IMR-90 (cell line): ENCODE measurements at places on chromosomes 12 and 14.

DNA sequence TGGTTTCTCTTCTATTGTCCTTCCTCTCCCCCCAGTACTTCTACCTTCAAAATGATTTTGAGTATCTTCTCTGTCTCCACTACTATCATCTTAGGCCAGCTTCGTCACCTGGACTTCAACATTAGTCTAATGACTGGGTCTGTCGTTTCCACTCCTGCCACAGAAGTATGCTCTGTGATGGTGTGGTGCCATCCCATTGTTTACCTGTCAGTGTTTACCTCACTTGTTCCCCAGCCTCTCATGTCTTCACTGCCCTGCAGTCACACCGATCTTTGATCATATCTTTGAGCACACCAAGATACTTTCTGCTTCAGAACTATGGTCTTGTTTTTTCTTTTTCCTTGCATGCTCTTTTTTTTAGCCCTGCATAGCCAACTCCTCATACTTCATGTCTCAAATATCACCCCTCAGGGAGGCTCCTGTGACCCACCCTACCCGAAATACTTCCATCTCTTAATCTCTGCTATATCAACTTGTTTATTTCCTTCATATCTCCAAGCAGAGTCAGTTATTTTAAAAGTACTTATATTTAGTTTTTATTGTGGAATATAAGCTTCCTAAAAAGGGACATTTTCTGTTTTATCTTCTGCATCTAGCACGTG is 60.4 kb downstream of the ANO6 start:
- DNase-seq: no peak

GRCh38 chr14:77902811-77903210 is 102.9 kb downstream of the ADCK1 start:
- DNase-seq: no peak

DNA sequence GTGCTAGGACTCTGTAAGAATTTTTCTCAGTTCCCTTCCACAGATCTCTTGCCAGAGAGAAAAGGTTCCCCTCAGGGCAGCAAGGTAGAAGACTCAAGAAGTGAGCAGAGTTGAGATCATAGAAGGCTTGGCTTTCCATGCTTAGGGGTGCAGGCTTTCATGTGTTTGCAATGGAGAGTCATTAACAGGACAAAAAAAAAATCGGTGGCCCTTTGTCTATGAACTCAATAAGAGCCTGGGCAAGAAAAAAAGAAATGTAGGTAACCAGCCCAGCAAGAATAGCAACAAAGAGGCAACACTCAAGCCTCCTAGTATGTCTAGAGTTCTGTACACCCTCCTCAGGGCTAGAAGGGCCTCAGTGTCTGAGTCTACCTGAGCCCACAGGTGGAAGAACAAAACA is 23.4 kb upstream of the LRP6 start:
- DNase-seq: no peak

DNA sequence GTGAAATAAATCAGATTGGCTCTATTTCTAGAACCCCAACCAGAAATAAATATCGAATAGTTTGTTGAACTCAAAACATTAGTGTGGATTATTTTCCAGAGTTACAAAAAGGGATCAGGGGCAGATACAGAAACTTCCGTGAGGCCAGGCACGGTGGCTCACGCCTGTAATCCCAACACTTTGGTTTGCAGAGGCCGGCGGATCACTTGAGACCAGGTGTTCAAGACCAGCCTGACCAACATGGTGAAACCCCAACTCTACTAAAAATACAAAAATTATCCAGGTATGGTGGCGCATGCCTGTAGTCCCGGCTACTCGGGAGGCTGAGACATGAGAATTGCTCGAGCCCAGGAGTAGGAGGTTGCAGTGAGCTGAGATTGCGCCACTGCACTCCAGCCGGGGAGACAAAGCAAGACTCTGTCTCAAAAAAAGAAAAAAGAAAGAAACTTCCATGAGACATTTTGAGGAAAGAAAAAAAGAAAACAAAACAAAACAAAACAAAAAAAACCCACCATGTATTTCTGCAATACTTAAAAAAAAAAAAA is 2.1 kb downstream of the FBXO21 start:
- no peak for DNase-seq

GRCh38 chr12:130249376-130249775 is 87.1 kb downstream of the FZD10 start:
- no peak for DNase-seq

- DNase-seq: no peak
These were observed 8.7 kb downstream of the NUP107 start for GRCh38 chr12:68695454-68695853.

DNA sequence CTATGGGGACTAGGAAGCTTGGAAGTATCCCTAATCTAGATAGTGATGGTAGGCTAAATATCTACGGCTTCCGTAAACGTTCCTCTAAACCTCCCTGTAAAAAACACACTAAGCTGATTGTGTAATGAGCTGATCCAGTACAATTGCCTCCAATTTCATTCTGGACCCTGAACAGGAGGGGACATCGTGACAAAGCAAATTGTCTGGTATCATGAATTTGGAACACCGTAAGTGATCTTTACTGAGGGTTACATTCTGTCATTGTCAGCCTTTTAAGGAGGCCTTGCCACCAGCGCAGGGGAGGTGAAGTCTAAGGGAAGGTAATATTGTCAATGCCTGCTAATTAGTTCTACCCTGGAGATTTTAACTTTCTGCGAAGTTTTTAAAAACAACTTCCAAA is 487 bp upstream of the MGST1 start:
- DNase-seq: no peak

GRCh38 chr12:98653866-98654493 is 8.9 kb downstream of the APAF1 start:
- peak; percentile 70 for DNase-seq

GRCh38 chr12:18576104-18576626 is 161.6 kb downstream of the PLCZ1 start:
- peak; percentile 44 for DNase-seq

- peak; percentile 78 for DNase-seq
These were observed 132.9 kb downstream of the CEP83 start for GRCh38 chr12:94326727-94327126.

DNA sequence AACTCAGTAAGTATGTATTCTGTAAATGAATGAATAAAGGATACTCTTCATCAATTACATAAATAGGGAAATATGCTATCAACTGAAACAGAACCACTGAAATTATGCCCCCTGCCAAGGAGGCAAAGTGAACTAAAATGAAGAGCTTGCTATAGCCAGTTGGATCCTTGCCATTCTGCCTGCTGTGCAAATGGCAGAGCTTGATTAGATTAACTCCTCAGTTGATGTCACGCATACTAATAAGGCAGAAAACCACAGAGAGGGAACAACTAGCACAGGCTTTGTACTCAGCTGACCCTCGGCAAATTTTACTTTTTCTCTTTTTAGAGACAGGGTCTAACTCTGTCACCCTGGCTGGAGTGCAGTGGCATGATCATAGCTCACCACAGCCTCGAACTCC is 36.7 kb upstream of the FERMT2 start:
- no peak for DNase-seq

GRCh38 chr12:40579687-40580086 is 112.6 kb upstream of the CNTN1 start:
- DNase-seq: no peak

DNA sequence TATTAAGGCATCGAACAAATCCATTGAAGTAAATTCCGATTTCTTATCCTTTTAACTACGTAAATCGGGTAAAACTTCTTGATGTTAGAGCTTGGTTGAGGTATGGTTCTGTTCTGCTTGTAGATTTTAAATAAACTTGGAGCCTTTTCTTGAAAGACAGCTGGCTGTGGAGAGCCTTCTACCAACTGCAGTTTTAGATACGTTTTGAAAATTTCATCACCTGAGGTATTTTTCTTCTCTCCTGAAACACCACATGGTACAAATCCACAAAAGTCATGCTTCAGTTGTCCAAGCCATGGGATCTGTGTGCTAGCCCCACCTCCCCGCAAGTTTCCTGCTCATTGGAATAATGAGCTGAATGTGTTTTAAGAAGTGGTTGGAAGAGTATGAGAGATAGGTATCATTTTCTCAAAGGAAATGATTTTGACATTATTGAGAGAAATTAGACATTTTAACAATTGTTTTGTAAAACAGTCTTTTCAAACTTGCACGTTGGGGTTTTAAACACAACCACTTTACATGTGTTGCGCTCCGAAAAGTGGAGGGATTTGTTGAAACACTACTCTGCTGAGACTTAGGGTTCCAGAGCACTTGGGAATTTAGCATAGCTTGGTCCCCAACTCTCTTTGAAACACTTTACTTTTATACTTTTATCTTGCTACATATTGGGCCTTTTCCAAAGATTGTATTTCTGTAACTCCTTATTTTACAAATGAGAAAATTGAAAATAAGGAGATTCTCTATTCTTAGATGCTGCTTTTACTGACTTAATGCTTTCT is 1.4 kb downstream of the PPM1A start:
- peak; percentile 9 for DNase-seq

DNA sequence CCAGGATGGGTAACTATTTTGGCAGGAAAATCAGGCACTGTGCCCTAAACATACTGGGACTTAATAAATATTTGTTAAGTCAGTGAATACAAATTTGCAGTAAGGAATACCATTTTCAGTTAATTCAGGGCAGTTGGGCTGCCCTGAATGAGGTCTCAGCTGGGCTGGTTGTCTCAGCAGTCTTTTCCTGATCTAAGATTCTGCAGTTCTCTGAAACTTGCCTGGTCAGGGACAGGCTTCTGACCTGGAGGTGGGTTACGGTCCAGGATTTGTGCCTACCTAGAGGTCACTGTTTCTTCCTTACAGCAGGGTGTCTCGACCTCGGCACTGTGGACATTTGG is 160.6 kb downstream of the KTN1 start:
- DNase-seq: no peak

- DNase-seq: no peak
These were observed 102.0 kb downstream of the FSCB start for GRCh38 chr14:44405011-44405486.

- peak; percentile 70 for DNase-seq
These were observed 47.3 kb upstream of the PAWR start for GRCh38 chr12:79737875-79738718.

DNA sequence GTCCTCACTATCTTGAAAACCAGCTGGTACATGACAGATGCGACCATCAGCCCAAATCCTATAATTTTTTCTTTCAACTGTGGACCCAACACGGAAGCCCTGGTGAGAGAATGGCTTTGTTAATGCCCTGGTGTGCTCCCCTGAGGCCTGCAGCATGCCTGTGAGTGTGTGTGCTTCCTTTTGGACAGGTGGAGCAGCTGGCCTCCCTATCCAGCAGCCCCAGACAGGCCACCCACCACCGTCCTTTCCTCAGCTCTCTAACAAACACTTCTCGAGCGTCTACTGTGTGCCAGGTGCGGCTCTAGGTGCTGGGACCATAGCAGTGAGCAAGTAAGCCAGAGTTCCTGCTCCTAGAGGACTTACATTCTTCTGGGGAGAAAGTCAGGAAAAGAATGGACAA is 78.9 kb upstream of the GZMB start:
- no peak for DNase-seq

- peak; percentile 58 for DNase-seq
These were observed 48.2 kb upstream of the PLXNC1 start for GRCh38 chr12:94100211-94100627.

GRCh38 chr14:80324649-80325048 is 113.3 kb upstream of the DIO2 start:
- DNase-seq: no peak

DNA sequence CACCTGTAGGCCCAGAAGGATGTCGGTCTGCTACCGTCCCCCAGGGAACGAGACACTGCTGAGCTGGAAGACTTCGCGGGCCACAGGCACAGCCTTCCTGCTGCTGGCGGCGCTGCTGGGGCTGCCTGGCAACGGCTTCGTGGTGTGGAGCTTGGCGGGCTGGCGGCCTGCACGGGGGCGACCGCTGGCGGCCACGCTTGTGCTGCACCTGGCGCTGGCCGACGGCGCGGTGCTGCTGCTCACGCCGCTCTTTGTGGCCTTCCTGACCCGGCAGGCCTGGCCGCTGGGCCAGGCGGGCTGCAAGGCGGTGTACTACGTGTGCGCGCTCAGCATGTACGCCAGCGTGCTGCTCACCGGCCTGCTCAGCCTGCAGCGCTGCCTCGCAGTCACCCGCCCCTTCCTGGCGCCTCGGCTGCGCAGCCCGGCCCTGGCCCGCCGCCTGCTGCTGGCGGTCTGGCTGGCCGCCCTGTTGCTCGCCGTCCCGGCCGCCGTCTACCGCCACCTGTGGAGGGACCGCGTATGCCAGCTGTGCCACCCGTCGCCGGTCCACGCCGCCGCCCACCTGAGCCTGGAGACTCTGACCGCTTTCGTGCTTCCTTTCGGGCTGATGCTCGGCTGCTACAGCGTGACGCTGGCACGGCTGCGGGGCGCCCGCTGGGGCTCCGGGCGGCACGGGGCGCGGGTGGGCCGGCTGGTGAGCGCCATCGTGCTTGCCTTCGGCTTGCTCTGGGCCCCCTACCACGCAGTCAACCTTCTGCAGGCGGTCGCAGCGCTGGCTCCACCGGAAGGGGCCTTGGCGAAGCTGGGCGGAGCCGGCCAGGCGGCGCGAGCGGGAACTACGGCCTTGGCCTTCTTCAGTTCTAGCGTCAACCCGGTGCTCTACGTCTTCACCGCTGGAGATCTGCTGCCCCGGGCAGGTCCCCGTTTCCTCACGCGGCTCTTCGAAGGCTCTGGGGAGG is at the start of gene LTB4R:
LTB4R (plus strand) TSS at position 857 of the 959 bp plus-strand sequence. CDS start 4,150 bp downstream, outside the sequence.
- DNase-seq: peak; percentile 73
